NB4 (cell line): ENCODE measurements at places on chromosomes 2 and 18.
A peak's percentile ranks its signal among the peaks of the same experiment; 100 is the strongest.

GRCh38 chr18:9914334-9914583, 443 bp downstream of the VAPA start:
- DNase-seq, result peak; percentile 68

GRCh38 chr2:187003038-187003554, 154.1 kb upstream of the ZSWIM2 start:
- no peak for DNase-seq

- no peak for DNase-seq
These were observed 64.9 kb downstream of the MCFD2 start for GRCh38 chr2:46850742-46851141.

GRCh38 chr2:179861416-179862067, at the start of gene ZNF385B:
TSS of gene ZNF385B (minus strand) at chr2:179861612.
- no peak for DNase-seq

GRCh38 chr18:43992741-43993140, 687.9 kb upstream of the SETBP1 start:
- DNase-seq, result no peak

DNA sequence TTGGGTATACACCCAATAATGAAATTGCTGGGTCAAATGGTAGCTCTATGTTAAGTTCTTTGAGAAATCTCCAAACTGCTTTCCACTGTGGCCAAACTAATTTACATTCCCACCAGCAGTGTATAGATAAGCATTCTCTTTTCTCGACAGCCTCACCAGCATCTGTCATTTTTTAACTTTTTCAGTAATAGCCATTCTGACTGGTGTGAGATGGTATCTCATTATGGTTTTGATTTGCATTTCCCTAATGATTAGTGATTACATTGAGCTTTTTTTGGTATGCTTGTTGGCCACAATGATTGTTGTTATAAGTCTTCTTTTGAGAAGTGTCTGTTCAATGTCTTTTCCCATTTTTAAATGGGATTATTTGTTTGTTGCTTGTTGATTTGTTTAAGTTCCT, 50.4 kb upstream of the EPAS1 start:
- no peak for DNase-seq

- no peak for DNase-seq
These were observed 62.1 kb downstream of the EMILIN2 start for GRCh38 chr18:2908946-2909335.

DNA sequence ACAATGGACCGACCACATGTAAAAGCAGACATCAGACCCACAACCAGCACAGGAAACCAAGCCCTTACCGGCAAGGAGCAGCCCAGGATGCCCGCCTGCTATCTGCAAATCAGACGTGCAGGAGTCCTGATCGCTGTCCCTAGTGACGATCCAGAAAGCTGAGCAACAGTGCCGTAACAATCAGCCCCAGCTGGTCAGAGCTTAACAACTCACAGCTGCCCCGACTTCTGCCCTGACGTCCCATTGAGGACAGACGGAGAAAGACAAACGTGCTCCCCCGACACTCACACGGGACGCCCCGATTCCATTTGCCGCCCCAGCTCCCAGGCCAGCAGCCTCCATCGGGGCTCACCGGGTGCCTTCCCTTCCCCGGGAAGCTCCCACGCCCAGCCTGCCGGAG, 39.8 kb upstream of the PXDN start:
- no peak for DNase-seq

- peak; percentile 45 for DNase-seq
These were observed 141.8 kb downstream of the GRB14 start for GRCh38 chr2:164479460-164479859.

GRCh38 chr2:178782236-178782635, 25.0 kb downstream of the TTN start:
- no peak for DNase-seq

- peak; percentile 99 for DNase-seq
These were observed 2.3 kb downstream of the ZNF516 start for GRCh38 chr18:76492669-76493212.

- DNase-seq, result no peak
These were observed 101.6 kb downstream of the LRRC30 start for GRCh38 chr18:7332452-7332851.

DNA sequence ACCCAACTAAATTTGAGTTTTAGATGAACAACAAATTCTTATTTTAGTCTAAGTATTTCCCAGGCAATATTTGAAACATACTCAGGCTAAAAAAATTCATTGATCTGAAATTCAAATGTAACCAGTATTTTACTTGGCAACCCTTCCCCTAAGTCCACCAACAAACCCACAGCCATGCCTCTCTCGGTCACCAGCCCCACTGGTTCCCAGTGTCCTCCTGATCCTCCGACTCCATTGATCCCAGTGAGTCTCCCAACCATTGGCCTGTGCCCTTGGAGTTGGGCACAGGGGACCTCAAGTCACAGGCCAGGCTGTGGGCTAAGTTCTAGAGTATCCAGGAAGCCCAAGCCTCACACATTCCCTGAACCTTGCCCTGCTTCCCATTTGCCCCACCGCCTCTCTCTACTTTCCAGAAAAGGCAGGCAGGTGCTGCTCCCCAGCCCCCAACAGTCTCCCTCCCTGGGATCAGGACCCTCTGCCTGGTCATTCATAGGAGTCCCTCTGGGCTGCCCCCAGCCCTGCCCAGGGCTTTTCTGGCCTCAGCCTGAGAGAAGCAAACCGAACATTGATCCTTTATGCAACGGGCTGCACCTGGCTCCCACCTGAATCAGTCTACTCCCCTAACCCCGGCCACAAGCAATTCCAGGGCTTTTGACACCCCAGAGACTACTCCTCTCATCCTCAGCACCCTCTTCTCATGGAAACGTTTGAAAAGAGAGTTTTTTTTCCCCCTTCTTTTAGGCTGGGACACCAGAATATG, 81.3 kb downstream of the HS1BP3 start:
- no peak for DNase-seq

DNA sequence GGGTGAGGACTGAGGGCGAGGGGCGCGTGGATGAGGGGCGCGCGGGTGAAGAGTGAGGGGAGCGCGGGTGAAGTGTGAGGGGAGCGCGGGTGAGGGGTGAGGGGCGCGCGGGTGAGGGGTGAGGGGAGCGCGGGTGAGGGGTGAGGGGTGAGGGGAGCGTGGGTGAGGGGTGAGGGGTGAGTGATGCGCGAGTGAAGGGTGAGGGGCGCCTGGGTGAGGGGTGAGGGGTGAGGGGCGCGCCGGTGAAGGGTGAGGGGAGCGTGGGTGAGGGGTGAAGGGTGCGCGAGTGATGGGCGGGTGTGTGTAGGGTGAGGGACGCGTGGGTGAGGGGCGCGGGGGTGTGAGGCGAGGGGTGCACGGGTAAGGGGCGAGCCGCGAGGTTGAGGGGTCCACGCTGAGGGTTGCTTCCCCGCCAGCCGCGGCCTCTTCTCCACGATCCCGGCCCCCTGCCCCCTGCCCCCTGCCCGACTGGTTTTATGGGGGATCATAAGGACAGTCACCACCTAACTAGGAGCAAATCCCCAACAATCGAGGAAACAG, 1.1 kb upstream of the SLC66A2 start:
- no peak for DNase-seq

DNA sequence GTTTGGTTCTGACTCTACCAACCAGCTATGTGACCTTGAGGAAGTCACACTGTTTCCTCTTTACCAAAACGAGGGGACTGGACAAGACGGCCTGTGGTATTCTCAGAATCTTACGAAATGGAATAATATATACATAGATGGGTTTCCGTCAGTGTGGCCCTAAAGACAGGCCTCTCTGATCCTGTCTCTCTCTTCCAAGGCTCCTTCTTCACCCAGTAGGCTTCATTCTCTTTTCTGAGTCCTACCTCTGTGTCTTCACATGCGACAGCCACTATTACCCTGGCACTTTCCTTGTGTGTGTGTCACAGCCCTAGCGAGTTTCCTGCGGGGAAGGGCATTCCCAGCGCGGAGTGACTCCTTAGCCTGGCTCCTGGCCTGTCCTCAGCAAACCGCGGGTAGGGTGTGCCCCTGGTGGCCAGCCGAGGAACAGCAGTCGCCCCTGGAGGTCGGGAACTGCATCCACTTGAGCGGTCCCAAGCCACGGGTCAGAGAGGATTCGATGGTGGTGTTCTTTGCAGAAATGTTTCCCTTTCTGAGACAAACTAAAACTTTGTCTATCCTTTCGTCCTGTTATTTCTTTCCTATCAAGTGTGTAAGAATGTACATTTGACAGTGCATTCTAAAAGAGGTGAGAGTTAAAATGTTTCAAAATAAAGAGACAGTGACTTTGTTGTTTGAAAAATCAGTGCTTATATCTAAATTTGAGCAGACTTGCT, 63.3 kb downstream of the RAB31 start:
- peak; percentile 77 for DNase-seq

DNA sequence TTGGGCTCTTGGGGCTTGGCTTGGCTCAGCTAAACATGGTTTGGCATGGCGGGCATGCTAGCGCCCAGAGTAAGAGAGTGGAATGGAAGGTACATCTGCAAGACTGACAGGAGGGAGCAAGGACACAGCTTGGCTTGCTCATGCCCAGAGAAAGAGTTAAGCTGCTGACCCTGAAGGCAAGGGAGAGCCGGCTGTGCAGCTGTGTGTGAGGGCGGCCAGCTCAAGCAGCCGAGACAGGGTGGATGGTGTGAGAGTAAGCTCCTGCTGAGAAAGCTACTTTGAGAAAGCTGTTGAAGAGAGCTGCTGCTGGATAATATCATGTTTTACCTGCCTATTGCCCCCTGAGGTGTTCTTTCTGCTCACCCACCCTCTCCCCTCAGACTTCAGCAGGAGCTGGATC, 135.6 kb downstream of the CCBE1 start:
- no peak for DNase-seq

- DNase-seq, result no peak
These were observed 265.1 kb downstream of the RIT2 start for GRCh38 chr18:42850174-42851083.

DNA sequence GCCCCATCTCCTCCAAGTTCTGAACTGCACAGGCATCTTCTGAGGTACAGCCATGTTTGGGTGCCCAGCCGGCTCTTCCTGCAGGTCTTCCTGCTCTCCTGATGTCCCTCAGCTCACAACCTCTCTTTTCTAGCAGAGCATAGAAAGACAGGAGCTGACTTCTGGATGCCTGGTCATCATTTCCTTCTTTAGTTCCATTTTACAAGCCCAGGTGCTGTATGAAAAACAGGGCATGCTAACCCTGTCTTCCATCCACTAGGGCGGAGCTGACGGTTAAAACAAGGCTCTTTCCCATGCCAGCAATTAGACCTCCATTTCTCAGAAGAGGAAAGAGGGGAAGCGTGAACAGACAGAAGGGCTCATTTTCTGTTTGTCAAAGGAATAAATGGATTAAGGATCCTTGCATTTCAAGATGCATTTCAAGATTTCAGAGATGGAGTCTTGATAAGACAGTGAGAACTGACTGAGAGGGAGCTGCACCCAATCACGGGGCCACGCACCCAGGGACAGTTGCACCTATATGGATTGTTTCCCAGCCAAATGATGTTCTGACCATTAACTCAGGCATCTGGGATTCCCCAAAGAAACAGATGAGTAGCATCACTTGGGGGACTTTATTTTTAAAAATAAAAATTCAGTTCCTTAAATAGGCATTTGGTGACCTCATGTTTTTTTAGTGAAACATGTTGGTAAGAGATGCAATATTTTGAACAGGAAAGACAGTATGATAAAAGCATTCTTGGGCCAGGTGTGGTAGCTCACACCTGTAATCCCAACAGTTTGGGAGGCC, 45.8 kb upstream of the EML6 start:
- DNase-seq, result no peak

GRCh38 chr2:85997017-85997970, 108.4 kb downstream of the POLR1A start:
- DNase-seq, result no peak

DNA sequence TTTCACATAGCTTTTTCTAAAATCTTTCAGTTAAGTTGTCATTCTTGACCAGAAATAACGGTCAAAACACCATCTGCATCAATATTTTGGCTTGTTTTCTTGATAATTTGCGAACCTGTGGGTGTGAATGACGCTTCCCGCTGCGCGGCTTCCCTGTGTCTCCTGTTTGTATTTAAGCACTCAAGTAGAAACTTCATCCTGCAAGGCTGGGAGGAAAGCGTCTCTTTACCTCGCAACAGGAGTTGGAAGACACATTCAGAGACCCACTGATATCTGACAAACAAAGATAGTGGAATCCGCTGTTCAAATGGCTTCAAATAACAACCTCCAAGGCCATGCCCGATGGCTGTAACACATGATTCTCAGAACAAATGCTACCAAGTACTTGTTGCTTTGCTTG, 704.9 kb downstream of the DCDC2C start:
- no peak for DNase-seq

DNA sequence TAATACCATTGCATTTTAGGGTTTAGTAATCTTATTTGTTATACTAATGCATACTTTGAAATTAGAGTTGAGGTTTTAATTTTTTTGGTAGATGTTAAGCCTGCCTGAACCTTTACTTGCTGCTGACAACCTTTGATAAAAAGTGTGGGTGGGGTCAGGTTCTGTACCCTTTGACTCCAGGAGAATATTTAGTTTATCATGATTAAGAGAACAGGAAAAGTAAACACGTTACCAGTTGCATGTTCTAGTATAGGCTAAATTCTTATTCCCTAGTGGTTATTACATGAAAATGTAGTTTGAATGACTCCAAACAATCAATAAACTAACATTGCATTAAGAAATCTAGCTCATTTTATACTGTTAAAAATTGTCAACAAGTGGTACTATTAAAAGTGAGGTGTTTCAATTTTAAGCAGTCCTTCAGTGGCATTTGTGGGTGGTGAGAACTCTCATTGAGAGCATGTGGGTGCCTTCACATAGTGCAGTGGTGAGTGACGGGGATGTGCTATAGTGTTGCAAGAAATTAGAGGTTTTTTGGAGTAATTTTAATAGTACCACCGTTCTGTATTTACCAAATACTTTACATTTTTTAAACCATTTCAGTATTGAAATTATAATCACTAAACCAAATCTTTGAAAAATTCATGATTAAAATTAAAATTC, 29.9 kb downstream of the PHLPP1 start:
- DNase-seq, result no peak

- DNase-seq, result no peak
These were observed 15.0 kb downstream of the CCDC74A start for GRCh38 chr2:131542438-131543384.

DNA sequence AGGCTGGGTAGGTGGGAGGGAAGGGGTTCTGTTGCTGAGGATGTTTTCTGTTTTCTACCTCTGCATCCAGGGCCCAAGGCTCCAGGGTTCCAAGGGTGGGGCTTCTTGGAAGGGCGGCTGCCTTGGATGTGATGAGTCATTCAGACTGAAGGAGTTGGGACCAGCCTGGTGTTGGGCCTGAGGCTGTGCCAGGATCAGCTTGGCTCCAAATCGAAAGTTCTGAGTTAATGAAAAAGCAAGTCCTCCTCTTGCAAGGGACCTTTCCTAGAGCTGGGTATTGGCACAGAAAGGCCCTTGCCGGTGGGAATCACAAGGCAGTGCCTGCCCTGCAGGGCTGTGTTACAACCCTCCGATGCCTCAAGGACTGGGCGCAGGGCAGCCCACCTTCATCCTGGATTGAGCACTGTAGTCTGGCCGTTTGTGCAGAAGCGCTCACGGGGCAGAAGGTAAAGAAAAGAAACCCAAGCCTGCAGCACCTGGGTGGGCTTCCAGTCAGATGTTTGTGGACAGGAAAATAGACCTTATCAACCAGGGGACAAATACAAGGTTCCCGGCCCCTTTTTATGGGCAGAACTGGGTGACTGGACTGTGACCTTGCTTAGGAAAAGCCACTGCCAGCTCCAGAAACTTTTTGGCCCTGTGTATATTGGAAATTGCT, 52.5 kb upstream of the MCFD2 start:
- DNase-seq, result peak; percentile 62

GRCh38 chr2:32330136-32330535, 26.7 kb upstream of the BIRC6 start:
- DNase-seq, result no peak
